ENCODE measurements at places on chromosomes 7 and 10.

- no peak for DNase-seq
Observed at GRCh38 chr10:103695584-103696005, 159.8 kb downstream of the SH3PXD2A start.

GRCh38 chr10:27203806-27204205 lies 36.8 kb downstream of the ACBD5 start:
- no peak for DNase-seq

DNA sequence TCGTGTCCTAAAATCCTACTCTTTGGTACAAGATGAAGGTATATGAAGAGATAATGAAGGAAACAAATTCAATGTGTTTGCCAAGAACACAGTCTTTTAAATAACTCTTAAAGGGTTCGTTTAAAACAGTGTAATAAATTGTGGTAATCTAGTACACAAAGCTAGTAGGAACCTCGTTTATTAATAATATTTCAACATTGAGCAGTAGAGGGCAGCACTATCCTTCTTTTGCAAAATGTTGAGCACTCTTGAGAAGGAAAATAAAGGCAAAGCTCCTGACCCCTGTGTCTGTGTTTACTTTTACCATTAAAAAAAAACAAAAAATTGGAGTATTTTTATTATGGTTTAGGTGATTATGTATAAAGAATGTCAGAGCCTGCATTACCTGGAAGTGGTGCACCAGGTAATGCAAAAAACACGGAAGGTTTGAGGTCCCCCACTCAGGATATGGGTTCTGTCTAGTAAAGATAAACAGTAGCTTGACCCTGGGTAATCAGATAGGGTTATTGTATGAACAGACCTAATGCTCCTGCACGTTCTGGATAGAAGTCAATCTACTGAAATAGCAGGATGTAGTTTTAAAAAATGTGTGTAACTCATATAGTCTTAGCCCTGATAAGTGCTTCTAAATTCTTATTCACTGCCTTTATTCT lies 5.7 kb upstream of the GOT1 start:
- no peak for DNase-seq

DNA sequence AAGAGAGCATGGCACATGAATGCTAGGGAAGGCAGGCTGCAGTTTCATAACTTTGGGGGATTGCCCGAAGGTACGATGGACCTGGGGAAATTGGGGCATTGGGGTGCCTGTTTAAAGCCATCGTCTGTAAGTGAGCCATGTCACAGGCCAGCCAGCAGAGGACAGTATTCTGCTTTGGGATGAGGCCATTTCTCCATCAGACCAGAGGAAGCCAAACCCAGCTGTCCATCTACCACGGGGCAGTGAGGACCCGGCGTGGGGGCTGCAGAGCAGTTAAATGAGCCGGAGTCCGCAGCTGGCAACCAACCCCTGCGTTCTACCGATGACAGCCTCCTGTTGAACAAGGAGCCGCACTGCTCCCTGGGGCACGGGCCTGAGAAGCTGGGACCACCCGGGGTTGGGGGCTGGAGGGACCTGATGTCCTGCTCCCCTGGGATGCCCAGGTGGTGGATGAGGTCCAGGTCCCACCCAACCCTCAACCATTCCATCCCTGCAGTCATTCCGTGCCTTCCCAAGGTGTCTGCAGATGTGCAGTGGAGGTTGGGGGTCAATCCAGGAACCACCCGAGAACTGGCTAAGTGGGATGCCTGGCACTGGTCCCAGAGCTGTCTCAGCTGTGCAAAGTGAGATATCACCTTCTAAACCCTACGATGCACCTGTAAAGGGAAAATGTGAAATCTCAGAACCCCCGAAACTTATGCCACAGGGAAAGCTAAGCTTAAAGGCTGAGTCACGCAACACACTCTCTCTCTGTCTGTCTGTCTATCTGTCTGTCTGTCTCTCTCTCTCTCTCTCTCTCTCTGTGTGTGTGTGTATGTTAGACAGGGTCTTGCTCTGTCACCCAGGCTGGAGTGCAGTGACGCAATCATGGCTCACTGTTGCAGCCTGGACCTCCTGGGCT lies 12.1 kb upstream of the RHBDD2 start:
- DNase-seq = no peak

DNA sequence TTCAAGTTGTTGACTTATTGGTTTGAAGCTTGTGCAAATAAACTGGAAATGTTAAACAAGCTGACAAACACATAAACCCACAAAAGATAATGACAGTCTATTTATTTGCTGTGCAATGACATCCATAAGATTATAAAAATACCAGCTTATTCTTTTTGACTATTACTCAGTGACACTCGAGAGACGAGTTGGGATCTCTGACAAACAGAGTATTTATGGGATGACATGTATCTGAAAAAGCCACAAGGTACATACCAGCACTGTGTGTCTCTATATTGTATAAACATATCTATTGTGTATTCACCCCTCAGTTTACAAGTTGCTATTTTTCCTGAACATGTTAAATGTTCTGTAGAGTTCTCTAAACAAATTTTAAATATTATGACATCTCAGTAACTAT lies 88.9 kb downstream of the CHRM2 start:
- DNase-seq = no peak

GRCh38 chr10:78699971-78700370 lies 368.8 kb upstream of the ZMIZ1 start:
- no peak for DNase-seq

- DNase-seq = no peak
Observed at GRCh38 chr10:3036155-3037021, 31.0 kb upstream of the PFKP start.

DNA sequence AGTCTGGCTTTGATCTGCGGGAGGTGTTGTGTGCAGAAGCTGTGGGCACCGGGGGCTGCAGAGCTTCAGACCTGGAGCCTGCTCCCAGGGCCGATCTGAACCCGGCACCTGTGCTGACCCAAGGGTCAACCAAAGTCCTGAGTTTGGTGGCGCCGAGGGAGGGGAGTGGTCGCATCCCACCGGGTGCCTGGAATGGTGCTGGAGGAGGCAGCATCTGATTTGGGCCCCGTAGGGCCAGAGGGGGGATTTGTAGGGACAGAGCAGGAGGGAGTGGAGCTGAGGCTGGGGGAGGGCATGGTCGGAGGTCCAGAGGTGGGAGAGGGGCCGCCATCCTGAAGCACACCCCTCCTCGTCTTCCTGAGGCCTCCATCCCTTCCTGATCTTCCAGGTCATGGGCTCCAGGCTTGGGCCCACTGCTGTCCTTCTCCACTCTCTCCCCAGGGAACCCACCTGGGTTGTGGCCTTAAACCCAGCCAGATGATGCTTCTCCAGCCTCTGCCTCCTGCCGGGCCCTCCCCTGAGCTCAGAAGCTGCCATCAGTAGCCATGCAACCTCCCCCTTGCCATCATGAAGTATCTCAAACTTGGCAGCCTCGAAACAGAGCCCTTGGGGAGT lies 112.9 kb downstream of the LHPP start:
- DNase-seq = no peak

DNA sequence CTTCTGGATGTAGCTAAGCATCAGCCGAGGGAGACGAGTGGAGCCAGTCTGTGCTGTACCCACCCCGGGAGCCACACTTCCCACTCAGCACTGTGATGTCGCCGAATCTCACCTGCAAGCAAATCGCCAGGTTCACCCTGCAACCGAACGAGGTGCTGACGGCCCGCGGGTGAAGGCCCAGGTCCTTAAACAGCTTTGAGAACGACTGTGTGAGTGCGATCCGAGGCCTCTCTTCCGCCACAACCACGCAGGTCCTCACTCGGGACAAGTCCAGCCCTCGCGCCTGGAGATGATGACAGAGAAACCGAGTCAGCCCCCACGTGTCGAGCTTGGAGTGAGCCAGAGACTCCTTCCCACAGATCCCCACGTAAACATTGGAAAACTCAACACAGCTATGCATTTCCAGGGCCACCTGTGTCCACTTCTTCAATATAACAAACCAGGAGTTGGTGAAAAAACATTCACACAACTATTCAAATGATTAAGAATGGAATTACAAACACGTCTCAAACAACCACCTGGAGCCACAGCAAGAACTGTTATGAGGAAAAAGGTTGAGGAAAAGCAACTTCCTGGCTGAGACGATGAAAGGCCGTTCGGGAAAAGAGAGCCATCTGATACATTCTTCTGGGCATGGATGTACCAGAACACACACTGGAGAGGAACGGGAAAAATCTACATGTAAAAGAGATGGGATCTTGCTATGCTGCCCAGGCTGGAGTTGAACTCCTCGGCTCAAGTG lies 191.8 kb downstream of the ZMYND11 start:
- no peak for DNase-seq

- DNase-seq = no peak
Observed at GRCh38 chr10:8036506-8037198, 17.8 kb upstream of the GATA3 start.

DNA sequence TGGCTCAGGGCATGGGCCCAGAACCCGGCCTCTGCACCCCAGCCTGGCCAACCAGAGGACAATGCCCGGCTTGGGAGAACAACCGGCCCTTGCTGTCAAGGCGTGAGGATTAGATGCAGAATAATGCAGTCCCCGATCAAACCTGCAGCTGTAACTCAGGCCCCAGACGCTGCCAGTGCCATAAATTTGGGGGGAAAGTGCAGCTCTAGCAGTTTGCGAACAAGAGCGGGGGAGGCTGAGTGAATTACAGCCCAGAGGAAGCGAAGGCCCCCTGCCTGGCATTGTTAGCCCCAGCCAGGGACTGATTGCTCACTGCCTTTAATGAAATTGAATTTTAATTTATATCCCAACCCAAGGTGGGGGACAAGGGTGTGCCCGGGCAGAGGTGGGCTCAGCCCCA lies 38.0 kb upstream of the GNA12 start:
- no peak for DNase-seq

GRCh38 chr10:26682931-26683330 lies 14.6 kb upstream of the PDSS1 start:
- no peak for DNase-seq

- DNase-seq = no peak
Observed at GRCh38 chr7:20896996-20897395, 110.3 kb upstream of the SP8 start.

GRCh38 chr7:103551016-103551415 lies 105.0 kb upstream of the SLC26A5 start:
- DNase-seq = no peak
